Activated CD8-positive, alpha-beta memory T cell treated with anti-CD3 and anti-CD28 coated beads, Interleukin-2, amount 50 U/mL, for 4 hours (primary cell): ENCODE measurements at places on chromosomes 16 and 17.

- DNase-seq, result peak; percentile 42
Observed at GRCh38 chr17:9002606-9003354, 18.5 kb upstream of the NTN1 start.

- DNase-seq, result no peak
Observed at GRCh38 chr17:9768381-9768934, 22.9 kb downstream of the DHRS7C start.

- DNase-seq, result no peak
Observed at GRCh38 chr16:11236461-11237254, 19.3 kb downstream of the SOCS1 start.

GRCh38 chr16:84119368-84119767, 2.6 kb upstream of the MBTPS1 start:
- DNase-seq, result no peak

DNA sequence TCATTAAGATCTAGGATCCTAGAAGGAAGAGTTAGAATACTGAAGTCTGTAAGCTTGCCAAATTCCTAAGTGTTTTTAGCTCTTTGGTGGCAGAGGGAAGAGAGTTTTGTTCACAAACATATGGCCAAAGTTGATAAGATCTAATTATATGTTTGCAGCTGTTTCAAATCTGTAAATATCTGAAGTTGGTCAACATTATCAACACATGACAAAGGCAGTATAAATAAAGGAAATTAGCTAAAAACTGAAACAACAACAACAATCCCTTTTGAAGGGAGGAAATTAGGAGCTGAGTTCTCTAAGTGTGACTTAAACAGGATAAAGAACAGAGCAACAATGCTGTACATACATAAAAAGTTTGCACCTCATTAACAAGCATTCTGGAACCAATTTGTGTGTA, 208.7 kb downstream of the KCNJ2 start:
- DNase-seq, result no peak

DNA sequence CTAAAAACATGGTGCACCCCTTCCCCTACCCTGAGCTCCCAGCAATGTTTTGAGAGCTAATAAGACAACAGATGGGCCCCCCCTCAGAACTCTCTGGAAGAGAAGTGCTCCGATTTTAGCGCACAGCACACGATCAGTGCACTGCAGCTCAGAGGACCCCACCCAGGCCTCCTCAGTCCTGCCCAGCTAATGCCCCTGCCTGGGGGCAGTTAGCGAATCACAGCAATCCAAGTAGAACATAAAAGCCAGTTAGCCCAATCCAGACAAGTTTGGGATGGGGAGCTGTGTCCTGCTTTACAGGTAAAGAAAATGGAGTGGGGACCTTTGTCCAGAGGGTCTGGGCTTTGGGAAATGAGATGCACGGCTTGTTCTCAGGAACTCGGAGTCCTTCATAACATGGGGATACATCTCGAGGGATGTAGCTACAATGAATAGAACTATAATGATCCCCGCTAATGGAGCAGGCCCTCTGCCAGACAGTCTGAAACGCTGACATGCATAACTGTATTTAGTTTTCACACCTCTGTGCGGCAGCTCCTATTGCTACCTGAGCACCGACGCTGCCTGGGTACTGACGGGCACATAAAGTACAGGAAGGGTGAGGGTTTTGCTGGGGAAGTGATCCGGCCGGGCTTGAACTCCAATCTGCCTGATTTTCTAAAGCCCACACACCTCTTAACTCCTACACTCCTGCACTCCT, 29.7 kb upstream of the CDC42EP4 start:
- DNase-seq, result no peak

GRCh38 chr17:81015136-81015535, 19.8 kb upstream of the BAIAP2 start:
- DNase-seq, result no peak

GRCh38 chr16:19210968-19211367, 42.9 kb downstream of the SYT17 start:
- DNase-seq, result no peak

GRCh38 chr17:36850790-36851189, 86.5 kb upstream of the LHX1 start:
- DNase-seq, result no peak

GRCh38 chr16:59737274-59737673, 1003.2 kb upstream of the GOT2 start:
- DNase-seq, result no peak

DNA sequence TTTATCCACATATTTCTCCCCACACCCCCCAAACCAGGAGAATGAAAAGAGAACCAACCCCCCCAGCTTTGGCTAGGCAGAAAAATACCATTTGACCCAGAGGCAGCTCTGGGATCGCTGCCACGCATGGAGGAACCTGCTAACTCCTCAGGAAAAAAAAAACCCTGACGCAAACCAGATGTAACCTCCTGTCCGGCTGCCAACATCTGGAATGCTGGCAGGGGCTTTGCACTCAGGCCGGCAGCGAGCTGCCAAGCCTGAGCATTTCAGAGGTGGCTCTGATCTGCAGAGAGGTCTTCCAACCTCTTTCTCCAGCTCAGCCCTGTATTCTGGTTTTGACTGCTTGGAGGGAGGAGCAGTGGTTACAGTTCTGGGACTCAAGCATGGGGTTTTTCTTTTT, 8.2 kb downstream of the IGFBP4 start:
- DNase-seq, result no peak

- DNase-seq, result no peak
Observed at GRCh38 chr17:75088465-75089417, 987 bp downstream of the SLC16A5 start.

GRCh38 chr17:80169107-80169506, 723 bp upstream of the CARD14 start:
- DNase-seq, result no peak
